ENCODE measurements at places on chromosomes 12 and 14. TPM values are rescaled to one million over a fixed set of nuclear protein-coding genes. Genes with fewer than 3 reads are reported as not detected.

The COX8C gene
- total RNA-seq: not detected

The NFE2 gene
- 0.33 TPM for total RNA-seq

The ABCB9 gene
- total RNA-seq: 14.3 TPM

The PFKM gene
- total RNA-seq: 81.1 TPM

The DTX1 gene
- total RNA-seq: 1.5 TPM

The ERBB3 gene
- total RNA-seq: 5.4 TPM

The OVCH1 gene
- not detected for total RNA-seq

The SLC17A8 gene
- total RNA-seq: 0.45 TPM

The TMEM30B gene
- total RNA-seq: 3.7 TPM

The SERPINA1 gene
- 1.2 TPM for total RNA-seq

The EIF5 gene
- total RNA-seq: 125 TPM

The PAX9 gene
- not detected for total RNA-seq

The TUBA1B gene
- total RNA-seq: 331 TPM

The GNPTAB gene
- total RNA-seq: 24.2 TPM

The VRTN gene
- not detected for total RNA-seq

The CCDC184 gene
- total RNA-seq: 5.2 TPM

The SYCP3 gene
- not detected for total RNA-seq

The KRT73 gene
- total RNA-seq: not detected

The IGF1 gene
- 44.4 TPM for total RNA-seq

The IKZF4 gene
- 4.0 TPM for total RNA-seq

The GLIPR1 gene
- total RNA-seq: 16.7 TPM

The ZFHX2 gene
- 2.0 TPM for total RNA-seq

The AICDA gene
- total RNA-seq: not detected

The NEUROD4 gene
- not detected for total RNA-seq

The LTBP2 gene
- 61.7 TPM for total RNA-seq

The NDUFA12 gene
- total RNA-seq: 60.2 TPM

The GPR135 gene
- total RNA-seq: 10.9 TPM

The BMP4 gene
- total RNA-seq: 12.9 TPM

The REP15 gene
- 1.9 TPM for total RNA-seq

The CABP1 gene
- 0.69 TPM for total RNA-seq

The CAPZA3 gene
- total RNA-seq: not detected

The GSC gene
- not detected for total RNA-seq

The STYK1 gene
- total RNA-seq: not detected

The GALNT16 gene
- total RNA-seq: 3.6 TPM

The FKBP3 gene
- 40.7 TPM for total RNA-seq

The TAS2R8 gene
- total RNA-seq: not detected

The CCDC175 gene
- 0.34 TPM for total RNA-seq

The ATF7IP gene
- 81.3 TPM for total RNA-seq

The MYH7 gene
- total RNA-seq: 1.1 TPM

The NEDD8 gene
- 124 TPM for total RNA-seq

The MMP19 gene
- 3.6 TPM for total RNA-seq

The TAS2R46 gene
- 1.8 TPM for total RNA-seq

The ENDOU gene
- total RNA-seq: 3.6 TPM

All from ovary (tissue), 10 donors.